ENCODE measurements at places on chromosomes 5 and 9. TPM values are rescaled to one million over a fixed set of nuclear protein-coding genes. Genes with fewer than 3 reads are reported as not detected.

GOLM1 gene
- total RNA-seq = 115 TPM

IL13 gene
- not detected for total RNA-seq

PCDHB5 gene
- 1.3 TPM for total RNA-seq

MELK gene
- total RNA-seq = 68.7 TPM

MROH2B gene
- not detected for total RNA-seq
